ENCODE measurements at places on chromosomes 7 and 10.
A peak's percentile ranks its signal among the peaks of the same experiment; 100 is the strongest.

DNA sequence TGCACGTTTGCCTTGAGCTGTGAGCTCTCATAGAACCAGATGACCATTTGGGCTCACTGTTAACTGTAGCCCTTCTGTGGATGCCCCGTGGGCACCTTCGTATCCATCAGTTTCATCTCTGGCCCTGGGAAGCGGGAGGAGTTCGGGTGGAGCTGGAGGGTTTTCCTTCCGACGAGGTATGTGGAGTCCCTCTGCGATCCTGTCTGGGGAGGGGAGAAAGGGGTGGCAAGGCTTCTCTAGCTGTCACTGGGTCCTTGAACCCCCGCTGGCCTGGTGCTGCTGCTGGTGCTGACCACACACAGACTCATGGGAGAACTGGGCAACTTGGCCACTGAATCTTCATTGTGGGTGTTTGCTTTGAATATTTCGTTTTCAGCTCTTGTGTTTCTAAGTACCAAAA lies 32.7 kb downstream of the INPP5A start:
- DNase-seq, result no peak

DNA sequence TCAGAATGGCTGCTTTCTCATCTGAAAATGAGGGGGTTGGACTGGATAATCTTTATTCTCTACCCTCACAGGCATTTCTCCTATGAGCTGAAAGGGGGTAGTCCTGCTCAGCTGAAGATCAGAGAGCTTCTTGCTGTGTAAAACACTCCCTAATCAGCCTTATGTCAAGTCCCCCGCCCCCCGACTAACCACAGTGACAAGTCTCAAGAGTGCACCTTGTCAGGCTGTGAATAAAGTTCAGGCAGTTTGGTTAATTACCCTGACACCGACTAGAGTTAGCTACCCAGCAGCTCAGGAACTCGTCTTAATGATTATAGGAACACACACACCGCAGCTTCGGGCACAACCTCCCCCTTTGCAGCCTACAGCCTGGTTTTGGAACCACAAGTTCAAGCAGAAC lies 513.7 kb downstream of the RPS24 start:
- no peak for DNase-seq

GRCh38 chr10:117662751-117663540 lies 120.4 kb downstream of the EMX2 start:
- no peak for DNase-seq

- no peak for DNase-seq
Measured at GRCh38 chr10:132413226-132414205, 16.5 kb downstream of the PWWP2B start.

DNA sequence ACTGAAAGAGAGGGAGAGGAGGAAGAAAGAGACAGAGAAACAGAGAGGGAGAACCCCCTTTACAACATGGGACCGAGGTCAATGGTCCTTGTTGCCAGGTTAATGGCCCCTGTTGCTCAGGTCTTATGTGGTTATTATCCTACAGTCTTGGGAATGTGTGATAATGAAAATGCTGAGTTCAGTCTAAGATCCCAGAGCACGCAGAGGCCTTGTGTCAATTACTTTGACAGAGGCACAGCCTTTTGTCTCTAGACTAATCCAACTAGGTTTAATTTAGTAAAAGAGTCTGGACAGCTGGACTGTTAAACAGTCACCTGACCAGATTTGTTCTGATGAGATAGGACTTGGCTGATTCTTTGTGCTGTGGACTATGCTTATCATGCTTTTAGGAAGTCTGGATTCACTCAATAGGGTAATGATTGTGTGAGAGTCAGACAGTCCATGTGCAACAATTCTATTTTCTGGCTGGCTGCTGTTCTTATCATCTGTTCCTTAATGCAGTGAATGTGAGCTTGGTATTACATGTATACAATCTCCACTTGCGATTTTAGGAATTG lies 157.4 kb upstream of the MAGI2 start:
- no peak for DNase-seq

GRCh38 chr7:118011652-118012051 lies 138.4 kb upstream of the CTTNBP2 start:
- DNase-seq, result no peak

GRCh38 chr7:112182749-112183148 lies 23.4 kb downstream of the DOCK4 start:
- no peak for DNase-seq

DNA sequence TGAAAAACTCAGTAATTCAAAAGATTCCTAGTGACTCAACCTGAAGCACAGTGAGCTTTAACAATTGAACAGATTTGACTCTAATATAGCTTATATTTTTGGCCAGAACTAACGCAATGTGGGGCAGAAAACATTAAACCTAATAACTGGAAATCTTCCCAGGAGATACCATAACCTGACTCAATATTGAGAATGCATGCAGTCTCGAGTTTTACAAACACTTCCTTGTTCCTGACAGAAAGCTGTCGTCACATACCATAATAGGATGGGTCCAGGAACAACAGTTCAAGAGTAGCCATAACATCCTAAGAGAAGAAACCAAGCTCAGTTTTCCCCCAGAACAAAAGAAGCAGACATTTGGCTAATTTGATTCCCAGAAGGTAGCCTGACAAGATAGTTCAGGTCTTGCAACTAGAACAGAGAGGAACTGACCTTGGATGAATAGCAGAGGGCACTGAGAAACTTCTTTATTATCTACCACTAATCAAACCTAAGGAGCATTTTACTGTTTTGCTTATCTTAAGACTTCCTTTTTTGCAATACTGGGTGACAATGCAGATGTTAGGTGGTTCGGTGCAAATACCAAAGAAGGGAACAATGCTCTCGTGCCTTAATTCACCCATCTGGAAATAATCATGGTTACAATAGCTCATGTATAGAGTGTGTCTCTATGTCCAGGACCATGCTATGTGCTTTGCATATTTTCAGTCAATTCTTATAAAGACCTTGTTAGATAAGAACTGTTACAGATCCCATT lies 38.6 kb upstream of the ACSL5 start:
- peak; percentile 43 for DNase-seq

DNA sequence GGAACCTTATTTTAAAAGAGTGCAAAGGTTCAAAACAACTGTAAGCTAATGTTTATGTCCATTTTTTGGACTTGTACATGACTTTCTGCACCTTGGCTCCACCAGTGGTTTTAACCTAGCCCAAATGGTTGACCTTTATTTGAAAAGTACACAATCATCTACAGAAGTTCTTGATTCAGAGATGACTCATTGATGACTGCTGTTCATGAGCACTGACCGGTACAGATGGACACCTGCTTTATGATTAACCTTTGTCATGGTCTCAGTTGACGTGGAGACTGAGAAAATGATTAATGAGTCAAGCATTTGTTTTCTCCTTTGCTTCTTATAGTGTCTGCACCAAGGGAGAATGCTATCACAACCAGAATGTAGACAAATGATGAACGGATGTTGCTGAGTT lies 55.7 kb upstream of the PTER start:
- DNase-seq, result peak; percentile 47

GRCh38 chr7:120165227-120165626 lies 107.7 kb upstream of the KCND2 start:
- peak; percentile 39 for DNase-seq

DNA sequence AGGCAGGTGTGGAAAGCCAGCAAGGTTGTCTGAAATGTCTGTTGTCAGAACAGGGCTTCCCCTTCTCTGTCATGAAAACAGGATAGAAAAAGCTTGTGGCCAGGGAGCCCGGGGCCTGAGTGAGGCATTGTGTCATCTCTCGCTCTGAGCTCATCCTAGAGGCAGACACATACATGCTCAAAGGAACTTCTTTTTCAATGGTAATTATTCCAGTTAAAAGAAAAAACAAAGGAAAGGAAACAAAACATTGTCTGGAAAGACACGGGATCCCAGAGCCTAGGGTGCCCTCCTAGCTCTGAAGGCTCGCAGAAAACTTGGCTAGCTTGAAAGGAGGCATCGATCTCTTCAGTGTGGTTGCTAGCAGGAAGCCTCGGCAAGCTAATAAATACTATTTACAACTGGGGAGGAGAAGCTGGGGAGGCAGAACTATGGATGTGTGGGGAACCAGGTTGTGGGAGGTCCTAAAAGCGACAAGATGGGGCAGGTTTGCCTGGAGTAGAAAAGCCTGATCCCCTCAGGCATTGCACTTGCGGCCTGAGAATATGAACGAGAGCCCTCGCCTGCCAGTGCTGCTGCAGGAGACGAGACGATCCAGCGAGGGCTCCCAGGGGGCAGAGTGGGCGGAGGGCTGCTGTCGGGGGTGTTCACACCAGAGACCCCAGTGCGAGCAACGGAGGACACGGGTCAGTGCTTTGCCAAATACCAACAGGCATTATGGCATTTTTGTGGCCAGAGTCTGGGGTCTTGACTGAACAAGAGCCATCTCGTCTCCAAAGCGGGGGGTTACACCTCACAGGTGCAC lies 32.8 kb upstream of the DGKI start:
- DNase-seq, result peak; percentile 74

- peak; percentile 67 for DNase-seq
Measured at GRCh38 chr10:15433850-15434537, 62.9 kb upstream of the FAM171A1 start.

GRCh38 chr7:135998081-135998480 lies 20.9 kb upstream of the MTPN start:
- peak; percentile 38 for DNase-seq

- peak; percentile 49 for DNase-seq
Measured at GRCh38 chr10:62373995-62374861, at the start of gene ZNF365. Gene ZNF365 (plus strand): TSS chr10:62374369. CDS start chr10:62376194, 1,825 bp downstream.

GRCh38 chr7:73567846-73568685 lies 10.3 kb downstream of the TBL2 start:
- peak; percentile 42 for DNase-seq
